ENCODE measurements at places on chromosomes 13 and 19.

GRCh38 chr19:18063463-18063862 lies 23.3 kb downstream of the IL12RB1 start:
- no peak for DNase-seq

DNA sequence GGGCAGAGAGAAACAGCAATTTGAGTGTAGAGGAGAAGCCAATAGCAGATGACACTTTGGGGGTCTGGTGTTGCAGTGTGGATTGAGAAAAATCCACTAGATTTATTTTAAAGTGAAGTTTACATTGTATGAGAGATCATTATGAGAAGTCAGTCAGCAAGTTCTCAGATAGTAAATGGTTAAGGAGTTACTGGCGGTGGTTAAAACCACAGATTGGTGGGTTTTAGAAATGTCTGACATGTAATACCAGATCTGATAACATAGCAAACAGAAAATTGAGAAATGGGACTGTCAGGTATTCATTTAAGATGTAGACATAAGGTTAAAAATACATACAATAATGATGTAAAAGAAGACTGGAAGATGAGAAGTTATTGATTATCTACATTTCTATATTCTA lies 7.2 kb downstream of the ABHD13 start:
- peak; percentile 17 for DNase-seq

DNA sequence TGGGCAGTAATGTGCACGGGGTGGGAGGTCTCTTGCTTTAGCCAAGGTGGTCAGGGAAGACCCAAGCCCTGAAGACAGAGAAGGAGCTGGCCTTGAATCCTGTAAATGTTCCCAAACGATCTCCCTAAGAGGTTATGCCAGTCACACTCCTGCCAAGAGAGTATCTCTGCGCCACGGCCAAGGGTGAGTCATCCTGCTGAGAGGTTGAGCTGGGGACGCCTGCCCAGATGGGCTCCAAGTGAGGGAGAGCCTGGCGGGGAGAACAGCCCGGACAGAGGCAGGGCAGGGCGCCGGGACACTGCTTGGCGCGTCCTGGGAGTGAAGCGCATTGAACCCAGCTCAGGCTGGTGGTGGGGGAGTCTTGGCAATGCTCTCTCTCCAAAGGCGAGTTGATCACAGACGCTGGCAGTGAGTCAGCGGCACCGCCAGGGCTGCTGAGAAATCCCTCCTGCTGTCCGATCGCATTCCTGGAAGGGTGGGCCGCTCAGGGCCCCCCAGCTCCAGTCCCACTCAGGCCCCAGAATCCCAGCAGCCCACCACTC lies 16.4 kb downstream of the SULT2B1 start:
- no peak for DNase-seq

DNA sequence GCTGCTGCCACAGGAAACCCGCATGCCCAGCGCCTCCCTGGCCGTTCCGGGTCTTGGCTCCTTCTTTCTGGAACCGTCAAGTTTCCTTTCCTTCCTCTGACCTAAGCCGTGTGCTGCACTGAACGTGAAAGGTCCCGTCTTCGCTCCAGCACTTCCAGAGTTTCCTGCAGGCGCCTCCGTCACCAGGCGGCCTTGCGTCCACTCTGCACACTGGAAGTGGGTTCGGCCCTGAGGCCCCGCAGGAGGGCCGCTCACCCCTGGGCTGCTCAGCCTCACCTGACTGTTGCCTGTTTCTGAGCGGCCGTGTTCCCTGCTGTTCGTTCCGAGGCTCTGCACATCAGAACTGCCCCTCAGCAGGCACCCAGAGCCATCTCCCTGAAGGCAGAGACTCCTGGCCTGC lies 12.3 kb upstream of the MEX3D start:
- DNase-seq: no peak

GRCh38 chr13:99044764-99045163 lies 66.9 kb upstream of the DOCK9 start:
- DNase-seq: no peak

GRCh38 chr19:16807549-16808284 lies 21.5 kb upstream of the SIN3B start:
- no peak for DNase-seq

GRCh38 chr13:51577690-51578089 lies 6.6 kb upstream of the WDFY2 start:
- no peak for DNase-seq

- no peak for DNase-seq
These were observed 563.0 kb upstream of the SPRY2 start for GRCh38 chr13:80903911-80904310.

- DNase-seq: no peak
These were observed 8.9 kb downstream of the KLK2 start for GRCh38 chr19:50882188-50882587.

- DNase-seq: no peak
These were observed 14.4 kb downstream of the CCDC124 start for GRCh38 chr19:17946965-17947784.

DNA sequence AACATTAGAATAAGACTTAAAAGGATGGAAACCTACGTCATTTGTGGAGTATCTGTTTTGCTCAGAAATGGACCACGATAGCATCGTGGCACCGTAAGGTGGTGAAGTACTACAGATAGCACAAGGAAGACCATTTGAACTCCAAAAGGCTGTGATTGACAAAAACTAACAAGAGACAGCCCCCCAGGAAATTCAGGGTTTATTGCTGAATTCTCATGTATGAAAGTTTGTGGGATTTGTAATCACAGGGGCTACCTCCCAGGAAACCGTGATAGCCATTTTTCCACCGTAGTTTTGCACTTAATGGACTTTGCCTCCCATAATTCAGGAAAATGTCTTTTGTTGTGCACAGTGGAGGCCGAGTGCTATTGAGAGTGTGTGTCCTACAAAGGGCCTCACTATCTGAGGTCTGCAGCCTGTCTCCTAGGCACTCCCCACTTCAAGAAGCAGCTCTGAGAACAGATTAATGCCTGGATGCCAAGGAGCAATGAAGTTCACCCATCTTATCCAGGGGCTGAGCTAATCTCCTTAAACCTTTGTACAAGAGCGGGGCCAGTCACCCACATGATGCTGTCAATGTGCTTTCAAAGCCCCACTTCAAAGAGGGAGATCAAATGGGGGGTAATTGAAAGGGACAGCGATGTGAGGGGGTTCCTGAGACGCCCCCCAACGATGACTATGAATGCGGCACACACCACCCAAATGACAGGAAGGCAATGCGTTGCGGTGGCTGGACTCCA lies 182.6 kb downstream of the COL4A1 start:
- no peak for DNase-seq

Measured in CD4-positive, alpha-beta T cell treated with Interleukin-2 at 100 ng/mL for 4 hours (primary cell).